Femur (tissue), 1 donor: ENCODE measurements at places on chromosomes 7 and 10.

DNA sequence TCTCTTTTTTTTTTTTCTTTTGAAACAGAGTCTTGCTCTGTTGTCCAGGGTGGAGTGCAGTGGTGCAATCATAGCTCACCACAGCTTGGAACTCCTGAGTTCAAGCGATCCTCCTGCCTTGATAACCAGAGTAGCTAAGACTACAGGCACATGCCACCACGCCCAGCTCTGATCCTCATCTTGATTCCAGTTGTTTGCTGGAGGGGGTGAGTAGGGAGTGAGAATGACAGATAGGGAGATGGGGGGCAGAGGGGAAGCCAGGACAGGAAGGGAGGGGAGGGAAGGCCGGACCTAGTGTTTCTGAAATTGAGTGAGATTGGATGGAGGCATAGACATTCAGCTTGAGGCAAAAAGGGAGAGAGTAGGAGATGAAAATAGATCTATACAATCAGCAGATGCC, 25.2 kb upstream of the CPXM2 start:
- DNase-seq = no peak

DNA sequence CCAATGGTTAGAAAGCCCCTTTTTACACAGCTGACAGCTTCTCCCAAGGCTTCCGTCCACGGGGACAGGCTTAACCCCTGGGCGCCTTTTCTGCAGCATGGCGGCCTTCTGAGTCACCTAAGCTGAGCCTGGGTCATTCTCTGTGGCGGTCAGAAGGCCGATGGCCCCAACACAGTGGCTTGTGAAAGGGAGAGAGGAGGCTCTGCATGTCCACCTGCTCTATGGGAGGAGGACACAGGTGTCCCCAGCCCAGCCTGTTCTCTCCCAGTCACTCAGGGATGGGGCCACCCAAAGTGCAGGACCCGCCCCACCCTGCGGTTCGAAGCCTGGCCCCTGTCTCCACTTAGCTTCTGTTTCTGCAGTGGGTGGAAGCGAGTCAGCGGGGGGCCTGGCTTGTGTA, 20.4 kb upstream of the TTYH3 start:
- DNase-seq = no peak

- no peak for DNase-seq
Measured at GRCh38 chr7:151381098-151381347, 28.8 kb downstream of the WDR86 start.

- DNase-seq = no peak
Measured at GRCh38 chr7:6432781-6433180, 15.0 kb downstream of the DAGLB start.

- DNase-seq = no peak
Measured at GRCh38 chr10:102670871-102671434, 26.7 kb downstream of the TRIM8 start.

- DNase-seq = no peak
Measured at GRCh38 chr7:120986650-120987049, 1.9 kb upstream of the CPED1 start.
